ENCODE measurements at places on chromosomes 7 and 10.
A peak's percentile ranks its signal among the peaks of the same experiment; 100 is the strongest.

GRCh38 chr10:42781893-42782445, 626 bp upstream of the BMS1 start:
- DNase-seq = no peak

GRCh38 chr7:28483908-28484605, 71.7 kb downstream of the CREB5 start:
- DNase-seq = no peak

DNA sequence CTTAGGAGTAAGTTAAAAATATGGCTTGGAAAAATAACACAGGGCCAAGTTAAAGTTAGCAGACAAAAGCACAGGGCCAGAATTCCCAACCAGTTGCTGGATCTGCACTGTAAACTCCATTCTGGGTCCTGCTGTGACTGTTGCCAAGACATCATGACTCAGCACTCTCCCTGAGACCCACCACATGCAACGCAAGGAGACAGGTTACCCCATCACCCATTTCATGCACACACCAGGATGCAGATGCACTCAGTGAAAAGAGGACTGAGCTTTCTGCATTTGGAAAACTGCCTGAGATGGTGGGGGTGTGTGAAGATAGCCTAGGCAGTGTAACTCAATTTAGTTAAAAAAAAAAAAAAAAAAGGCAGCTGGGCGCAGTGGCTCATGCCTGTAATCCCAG, 97.6 kb upstream of the ZNF438 start:
- DNase-seq = peak; percentile 65

GRCh38 chr10:59372543-59372942, 10.2 kb upstream of the FAM13C start:
- no peak for DNase-seq

DNA sequence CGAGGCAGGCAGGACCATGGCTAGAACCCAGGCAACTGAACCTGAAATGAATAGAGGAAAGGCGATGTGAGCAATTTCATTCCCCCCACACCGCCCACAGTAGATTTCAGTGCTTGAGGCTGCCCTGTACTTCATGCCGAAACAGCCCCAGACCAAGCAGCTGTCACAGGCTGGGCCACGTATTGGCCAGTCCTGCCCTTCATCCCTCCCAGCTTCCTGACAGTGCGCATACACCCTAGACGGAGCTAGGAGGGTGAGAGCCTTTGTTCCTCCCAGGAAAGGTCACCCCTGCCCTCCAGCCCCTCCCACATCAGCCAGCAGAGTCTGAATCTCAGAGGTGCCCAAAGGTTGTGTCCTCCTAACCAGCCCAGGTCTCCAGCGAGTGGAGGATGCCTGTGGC, 98.8 kb downstream of the ZMIZ1 start:
- no peak for DNase-seq

DNA sequence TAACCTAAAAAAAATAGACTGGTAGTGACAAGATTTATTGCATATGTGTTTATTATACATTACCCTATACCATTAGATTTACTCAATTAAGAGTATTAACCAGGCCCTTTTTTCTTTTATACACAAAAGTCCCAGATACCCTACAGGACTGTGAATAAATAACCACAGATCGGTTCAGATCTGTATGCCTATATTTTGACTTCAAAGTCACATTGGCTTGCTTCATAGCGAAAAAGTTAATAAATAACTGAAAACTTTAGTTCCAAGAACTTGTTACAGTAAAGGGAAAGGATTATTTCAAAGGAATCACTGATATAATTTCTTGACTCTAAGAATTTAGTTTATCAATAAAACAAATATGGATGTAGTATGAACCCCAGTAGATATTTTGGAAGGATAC, 41.8 kb upstream of the FMC1 start:
- no peak for DNase-seq

GRCh38 chr10:35565602-35566081, 39.5 kb upstream of the GJD4 start:
- DNase-seq = no peak

GRCh38 chr10:75738924-75739323, 307.5 kb downstream of the LRMDA start:
- DNase-seq = no peak

- no peak for DNase-seq
These were observed 121.0 kb downstream of the NEURL1 start for GRCh38 chr10:103614306-103615158.

- DNase-seq = no peak
These were observed 543.0 kb upstream of the FZD8 start for GRCh38 chr10:36185097-36185496.

DNA sequence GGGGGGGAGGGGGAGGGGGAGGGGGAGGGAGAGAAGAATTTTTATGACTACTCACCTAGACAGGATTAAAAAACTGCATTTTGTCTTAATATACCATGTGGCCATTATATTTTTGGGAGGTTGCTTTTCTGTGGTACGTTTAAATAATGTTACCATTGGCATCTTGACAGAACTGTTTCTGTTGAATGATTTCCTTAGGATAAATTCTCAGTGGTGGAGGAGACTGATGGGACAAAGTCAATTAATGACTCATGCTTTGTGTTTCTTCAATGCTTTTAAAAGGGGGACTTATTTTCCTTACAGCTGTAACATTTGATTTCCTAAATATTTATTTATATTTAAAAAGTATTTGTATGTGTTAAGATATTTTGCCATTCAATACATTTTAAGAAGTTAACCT, 13.7 kb downstream of the AGR2 start:
- DNase-seq = no peak

DNA sequence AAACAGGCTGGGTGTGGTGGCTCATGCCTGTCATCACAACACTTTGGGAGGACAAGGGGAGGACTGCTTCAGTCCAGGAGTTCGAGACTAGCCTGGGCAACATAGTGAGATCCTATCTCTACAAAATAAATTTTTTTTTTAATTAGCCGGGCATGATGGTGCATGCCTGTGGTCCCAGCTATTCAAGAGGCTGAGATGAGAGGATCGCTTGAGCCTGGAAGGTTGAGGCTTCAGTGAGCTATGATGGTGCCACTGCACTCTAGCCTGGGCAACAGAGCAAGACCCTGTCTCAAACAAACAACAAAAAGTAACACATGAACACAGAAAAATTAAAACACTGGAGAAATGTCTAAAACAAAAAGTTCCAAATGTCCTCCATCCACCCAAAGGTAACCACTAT, 22.9 kb downstream of the PIK3AP1 start:
- DNase-seq = no peak

DNA sequence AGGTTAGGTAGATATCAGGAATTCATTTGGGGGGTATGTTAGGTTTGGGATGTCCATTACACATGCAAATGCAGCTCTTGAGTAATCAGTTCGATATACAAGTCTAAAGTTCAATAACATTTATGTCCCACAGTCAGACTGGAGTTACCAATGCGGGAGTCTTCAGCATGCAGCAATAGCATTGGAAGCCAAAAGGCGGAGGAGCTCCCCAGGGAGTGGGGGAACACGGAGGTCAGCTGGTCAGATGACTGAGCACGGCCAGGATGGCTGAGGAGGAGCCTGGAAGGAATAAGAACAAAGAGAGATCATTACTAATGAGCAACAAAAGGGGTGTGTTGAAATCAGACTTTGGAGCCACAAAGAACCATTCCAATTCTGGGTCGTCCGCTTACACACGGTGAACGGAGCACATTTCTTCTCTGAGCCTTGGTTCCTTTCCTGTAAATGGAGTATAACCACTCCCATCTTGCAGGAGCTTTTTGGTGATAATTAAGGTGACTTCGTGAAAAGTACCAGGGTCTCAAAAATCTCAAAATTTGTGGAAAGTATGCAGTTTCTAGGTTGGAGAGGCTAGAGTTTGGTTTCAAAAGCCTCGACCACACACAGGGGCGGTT, 478 bp upstream of the ZNF22 start:
- DNase-seq = no peak

GRCh38 chr7:45053401-45053800, 35.4 kb downstream of the NACAD start:
- DNase-seq = no peak

DNA sequence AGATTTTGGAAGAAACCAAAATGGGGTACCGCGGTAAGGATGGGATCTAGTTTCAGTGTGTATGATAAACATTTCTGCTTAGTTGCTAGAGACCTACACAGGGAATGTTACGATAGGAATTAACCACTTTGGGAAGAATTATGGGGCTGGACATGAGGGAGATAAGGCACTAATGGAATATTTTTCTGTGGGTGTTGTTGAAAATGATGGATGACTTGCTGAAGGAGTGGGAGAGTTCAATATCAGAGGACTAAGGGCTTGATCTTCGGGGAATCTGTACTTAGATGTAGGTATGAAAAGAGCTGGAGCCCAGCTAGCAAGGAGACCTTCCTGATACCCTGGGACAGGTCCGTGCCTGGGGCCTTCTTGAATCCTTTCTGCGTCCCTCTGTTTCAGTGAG, 303.7 kb downstream of the EXOC4 start:
- no peak for DNase-seq

DNA sequence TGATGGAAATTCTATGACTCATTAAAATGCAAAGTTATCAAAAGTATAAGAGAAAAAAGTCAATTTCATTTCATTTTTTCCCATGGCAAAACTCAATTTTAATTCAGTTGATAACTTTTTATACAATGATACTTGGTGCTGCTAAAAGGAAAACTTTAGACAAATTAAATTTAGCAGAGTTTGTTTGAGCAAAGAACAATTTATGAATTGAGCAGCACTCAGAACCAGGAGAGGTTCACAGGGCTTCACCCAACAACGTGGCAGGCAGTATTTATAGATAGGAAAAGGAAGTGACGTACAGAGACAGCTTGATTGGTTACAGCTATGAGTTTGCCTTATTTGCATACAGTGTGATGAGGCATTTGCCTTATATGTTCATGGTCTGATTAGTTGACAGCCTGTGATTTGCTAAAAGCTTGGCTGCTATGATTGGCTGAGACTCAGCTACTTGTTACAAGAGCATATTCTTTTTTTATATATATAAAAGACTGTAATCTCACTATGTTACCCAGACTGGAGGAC, 157.2 kb upstream of the CELF2 start:
- DNase-seq = no peak

DNA sequence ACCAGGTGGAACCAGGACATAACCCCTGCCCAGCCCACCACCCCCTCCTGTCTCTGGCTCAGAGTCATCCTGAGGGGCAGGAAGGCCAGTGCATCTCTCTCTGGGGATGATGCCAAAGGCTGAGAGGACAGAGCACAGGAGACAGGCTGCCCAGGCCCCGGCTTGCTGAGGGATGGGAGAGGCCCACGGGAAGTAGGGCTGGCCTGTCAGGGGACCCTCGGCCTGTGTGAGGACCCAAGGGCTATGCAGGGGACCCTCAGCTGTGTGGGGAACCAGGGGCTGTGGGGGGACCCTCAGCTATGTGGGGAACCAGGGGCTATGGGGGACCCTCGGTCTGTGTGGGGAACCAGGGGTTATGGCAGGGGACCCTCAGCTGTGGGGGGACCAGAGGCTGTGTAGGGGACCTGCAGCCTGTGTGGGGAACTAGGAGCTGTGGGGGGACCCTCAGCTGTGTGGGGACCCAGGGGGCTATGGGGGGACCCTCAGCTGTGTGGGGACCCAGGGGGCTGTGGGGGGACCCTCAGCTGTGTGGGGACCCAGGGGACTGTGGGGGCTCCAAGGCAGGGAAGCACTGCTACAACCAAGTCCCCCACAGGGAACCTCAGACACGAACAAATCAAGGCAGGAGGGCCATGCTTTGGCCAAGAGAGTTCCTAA, 27.7 kb downstream of the EBF3 start:
- DNase-seq = no peak

GRCh38 chr10:114304017-114304570, 65.0 kb downstream of the VWA2 start:
- peak; percentile 89 for DNase-seq

- no peak for DNase-seq
These were observed 31.0 kb downstream of the TACR2 start for GRCh38 chr10:69385454-69386350.

DNA sequence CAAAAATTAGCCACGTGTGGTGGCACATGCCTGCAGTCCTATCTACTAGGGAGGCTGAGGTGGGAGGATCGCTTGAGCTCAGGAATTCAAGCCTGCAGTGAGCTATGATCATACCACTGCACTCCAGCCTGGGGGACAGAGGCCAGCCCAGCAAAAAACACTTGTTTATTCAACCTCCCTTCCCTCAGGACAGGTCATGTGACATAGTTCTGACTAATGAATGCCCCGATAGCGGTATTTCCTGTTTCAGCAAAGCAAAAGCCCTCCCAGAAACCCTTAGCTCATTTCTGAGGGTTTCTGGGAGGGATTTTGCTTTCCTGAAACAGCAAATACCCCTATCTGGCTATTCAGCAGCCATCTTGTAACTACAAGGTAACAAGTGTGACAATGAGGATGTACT, 157.1 kb downstream of the GATA3 start:
- no peak for DNase-seq

- no peak for DNase-seq
These were observed 97.7 kb upstream of the RPA3 start for GRCh38 chr7:7816084-7816483.

DNA sequence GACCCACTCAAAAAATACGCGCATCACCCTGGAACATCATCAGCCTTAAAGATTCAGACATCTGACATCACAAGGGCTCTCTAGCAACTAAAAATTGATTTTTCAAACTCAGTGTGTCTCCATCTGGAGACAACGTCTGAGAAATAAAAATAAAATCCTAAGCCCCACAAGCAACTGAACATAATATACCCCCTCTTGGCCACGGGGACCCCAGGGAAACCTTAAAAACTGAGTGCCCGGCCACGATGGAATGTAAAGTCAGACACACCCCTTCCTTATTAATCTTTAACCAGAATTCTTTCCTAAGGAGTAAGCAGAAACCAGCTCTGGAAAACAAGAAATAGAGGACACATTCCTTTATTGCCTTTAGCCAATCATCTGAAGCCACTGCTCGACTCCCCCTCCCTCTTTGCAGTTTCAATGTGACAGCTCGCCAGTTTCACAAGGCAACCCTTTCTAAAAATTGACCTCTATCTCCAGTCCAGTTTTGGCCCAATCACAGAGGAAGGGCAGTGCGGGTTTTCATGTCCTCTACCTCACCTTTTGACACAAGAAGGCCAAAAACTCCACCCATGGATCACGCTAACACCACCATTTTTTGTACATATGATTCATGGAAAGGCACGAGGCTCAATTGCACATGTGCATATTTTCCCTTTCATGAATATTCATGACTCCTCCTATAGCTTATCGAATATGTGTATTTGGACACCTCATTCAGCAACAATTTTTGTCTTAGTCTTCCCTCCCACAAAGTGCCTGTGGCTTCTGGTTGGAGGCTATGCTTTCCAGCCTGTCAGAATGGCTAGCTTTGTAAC, 24.2 kb downstream of the IFIT3 start:
- DNase-seq = peak; percentile 90

DNA sequence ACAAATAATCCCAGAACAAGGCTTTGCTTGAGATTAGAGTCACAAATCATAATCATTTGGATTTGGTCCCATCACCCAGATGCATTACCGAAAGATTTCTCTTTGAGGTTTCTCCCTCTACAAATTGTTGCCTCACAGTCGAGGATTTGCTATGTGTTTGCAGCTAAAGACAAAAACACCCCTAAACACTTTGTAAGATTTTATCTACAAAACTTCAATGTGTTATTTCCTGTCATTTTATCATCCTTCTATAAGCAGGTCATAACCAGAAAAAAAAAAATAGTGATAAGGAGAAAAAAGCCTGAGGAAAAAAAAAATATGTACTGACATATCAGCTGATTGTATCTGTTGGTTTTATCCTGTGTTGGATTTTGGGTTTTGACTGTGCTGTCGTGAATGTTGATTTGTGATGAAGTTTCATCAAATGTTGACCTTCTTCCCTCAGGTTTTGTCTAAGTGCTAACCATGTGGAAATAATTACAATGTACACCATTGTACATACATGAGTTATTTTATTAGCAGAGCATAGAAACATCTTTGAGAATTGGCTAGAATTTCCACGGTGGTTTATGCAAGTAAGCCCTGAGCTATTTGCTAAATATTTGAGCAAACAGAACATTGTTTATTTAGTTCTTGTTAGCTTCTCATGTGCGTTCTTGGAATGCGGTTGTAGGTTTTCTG, 274.4 kb downstream of the NEBL start:
- DNase-seq = no peak
